ENCODE measurements at places on chromosomes 2 and 18.
A peak's percentile ranks its signal among the peaks of the same experiment; 100 is the strongest.

DNA sequence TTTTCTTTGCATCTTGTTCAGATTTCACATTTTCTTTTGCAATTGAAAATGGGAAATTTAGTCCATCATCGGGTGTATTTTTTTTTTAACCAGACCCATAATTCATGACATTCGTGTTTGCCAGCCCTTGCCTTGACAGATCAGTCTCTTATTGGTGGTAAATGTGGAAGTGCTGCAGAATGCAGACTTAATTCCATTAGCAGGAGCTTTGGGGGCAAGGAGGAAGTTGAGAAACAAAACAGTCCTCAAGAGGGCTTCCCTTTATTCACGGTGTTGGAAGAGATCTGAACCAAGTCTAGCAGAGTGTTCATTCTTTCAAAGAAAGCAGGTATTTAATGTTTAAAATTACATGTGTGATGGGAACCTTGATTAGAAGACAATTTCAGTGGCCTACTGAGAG lies 16.6 kb upstream of the RPE start:
- peaks cover 3% of the 10 kb centered on the region for H3K27me3 ChIP-seq
- H3K36me3 ChIP-seq, result no peaks in the 10 kb centered on the region
- H3K27ac ChIP-seq, result no peak overlapping the region
- no peak for DNase-seq
- H3K4me3 ChIP-seq, result no peak overlapping the region

DNA sequence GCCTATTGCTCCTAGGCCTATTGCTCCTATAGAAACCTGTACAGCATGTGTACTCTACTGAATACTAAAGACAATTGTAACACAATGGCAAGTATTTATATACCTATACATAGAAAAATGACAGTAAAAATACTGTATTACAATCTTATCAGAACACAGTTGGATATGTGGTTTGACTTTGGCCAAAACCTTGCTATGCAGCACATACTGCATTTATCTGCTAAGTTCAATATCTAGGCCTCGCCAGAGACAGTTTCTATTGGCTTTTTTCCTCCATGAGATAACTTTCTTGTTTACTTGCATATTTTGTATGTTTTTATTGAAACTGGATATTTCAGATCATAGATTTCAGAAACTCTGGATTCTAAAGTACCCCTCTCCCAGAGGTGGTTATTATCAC lies 19.3 kb upstream of the TMEM87B start:
- H3K27me3 ChIP-seq, result no peaks in the 10 kb centered on the region
- no peak for DNase-seq
- no peaks in the 10 kb centered on the region for H3K36me3 ChIP-seq

GRCh38 chr2:47309952-47310800 lies 92.8 kb upstream of the MSH2 start:
- H3K27me3 ChIP-seq, result no peaks in the 10 kb centered on the region
- H3K4me3 ChIP-seq, result no peak overlapping the region
- H3K27ac ChIP-seq, result peak overlapping the region; percentile 52
- no peaks in the 10 kb centered on the region for H3K36me3 ChIP-seq
- peaks cover 15% of the 10 kb centered on the region for H3K4me1 ChIP-seq

GRCh38 chr2:3189076-3189591 lies 188.5 kb downstream of the EIPR1 start:
- no peak overlapping the region for H3K27ac ChIP-seq
- H3K27me3 ChIP-seq, result no peaks in the 10 kb centered on the region
- peaks cover 85% of the 10 kb centered on the region for H3K36me3 ChIP-seq
- no peak overlapping the region for H3K4me3 ChIP-seq
- H3K4me1 ChIP-seq, result no peaks in the 10 kb centered on the region

DNA sequence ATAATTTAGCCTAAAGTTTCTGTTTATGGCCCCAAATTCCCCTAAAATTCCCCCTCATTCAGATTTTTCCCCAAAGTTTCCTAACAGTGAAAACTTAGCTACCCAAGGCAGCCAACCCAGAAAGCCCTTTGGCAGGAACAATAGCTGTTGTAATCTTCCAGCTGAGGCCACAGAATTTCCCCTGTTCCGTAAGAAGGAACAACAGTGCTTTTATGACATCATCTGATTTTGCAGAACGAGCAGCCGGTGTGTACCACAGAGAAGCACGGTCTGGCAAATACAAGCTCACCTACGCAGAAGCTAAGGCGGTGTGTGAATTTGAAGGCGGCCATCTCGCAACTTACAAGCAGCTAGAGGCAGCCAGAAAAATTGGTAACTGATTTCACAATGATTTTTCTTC lies 6.3 kb downstream of the TNFAIP6 start:
- H3K27me3 ChIP-seq, result no peaks in the 10 kb centered on the region
- H3K4me3 ChIP-seq, result no peak overlapping the region
- no peak overlapping the region for H3K27ac ChIP-seq
- no peaks in the 10 kb centered on the region for H3K4me1 ChIP-seq

DNA sequence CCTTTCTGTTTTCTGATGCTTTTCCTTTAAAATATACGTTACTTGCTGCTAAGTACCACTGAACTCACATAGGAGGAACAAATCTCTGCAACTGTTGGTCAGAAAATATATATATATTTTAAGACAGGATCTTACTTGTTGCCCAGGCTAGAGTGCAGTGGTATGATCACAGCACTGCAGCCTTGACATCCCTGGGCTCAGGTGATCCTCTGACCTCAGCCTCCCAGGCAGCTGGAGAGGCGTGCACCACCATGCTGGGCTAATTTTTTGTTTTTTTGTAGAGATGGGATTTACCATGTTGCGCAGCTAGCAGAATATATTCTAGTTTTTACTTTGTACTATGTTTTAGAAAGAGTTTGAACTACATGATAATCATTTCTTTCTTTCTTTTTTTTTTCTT lies 51.5 kb downstream of the EHBP1 start:
- H3K27me3 ChIP-seq, result no peaks in the 10 kb centered on the region
- no peak overlapping the region for H3K27ac ChIP-seq
- no peaks in the 10 kb centered on the region for H3K4me1 ChIP-seq
- H3K36me3 ChIP-seq, result no peaks in the 10 kb centered on the region

DNA sequence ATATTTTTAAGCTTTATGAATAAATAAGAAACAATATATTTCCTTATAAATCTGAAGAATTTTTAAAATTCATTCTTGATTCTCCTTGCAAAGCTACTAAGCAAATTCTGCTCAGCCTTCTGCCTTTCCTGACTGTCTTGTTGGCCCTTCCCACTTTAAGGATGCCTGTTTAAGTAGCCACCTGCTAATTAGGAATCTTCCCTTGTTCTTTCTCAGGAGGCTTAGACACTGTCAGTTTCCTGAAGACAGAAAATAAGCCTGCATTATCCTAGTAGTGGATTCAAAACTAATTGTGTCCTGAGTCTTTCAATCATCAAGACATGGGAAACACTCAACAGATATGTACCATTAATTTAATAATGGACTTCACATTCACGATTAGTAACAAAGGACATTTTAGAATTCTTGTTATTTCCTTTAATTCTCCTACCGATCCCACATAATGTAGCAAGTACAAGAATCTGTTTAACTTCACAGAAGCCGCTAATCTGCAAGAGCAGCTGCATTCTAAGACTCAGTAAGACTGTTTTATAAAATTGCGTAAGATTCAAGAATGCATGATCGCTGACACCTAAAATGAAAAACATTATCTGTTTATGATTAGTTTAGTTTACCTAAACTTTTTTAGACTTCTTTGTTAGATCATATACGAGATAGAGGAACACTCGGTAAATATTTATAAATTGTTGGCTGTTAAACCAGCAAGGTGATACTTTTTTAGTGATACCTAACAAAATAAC lies 445.4 kb upstream of the DSEL start:
- no peak overlapping the region for H3K27ac ChIP-seq
- no peaks in the 10 kb centered on the region for H3K4me1 ChIP-seq
- no peaks in the 10 kb centered on the region for H3K36me3 ChIP-seq
- no peaks in the 10 kb centered on the region for H3K27me3 ChIP-seq

DNA sequence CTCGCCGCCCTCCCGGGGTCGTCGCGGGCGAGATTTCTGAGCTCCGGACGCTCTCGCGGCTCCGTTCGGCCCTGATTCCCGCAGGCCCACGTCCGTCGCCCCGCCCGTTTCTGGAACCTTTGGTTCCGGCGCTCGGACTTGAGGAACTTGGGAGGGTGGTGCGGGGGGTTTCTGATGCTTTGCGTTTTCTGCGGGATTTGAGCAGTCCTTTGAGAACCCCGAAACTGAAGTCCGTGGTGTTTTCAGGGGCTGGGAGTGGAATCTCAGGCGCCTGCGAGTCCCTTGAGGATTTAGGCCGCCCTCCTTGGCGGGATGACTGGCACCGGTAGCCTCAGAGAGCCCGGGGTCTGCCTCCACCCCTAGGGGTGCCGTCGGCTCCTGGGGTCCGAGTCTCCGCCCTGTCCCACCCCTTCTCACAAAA lies 336 bp downstream of the THNSL2 start:
- DNase-seq, result no peak
- H3K4me1 ChIP-seq, result no peaks in the 10 kb centered on the region
- H3K27me3 ChIP-seq, result no peaks in the 10 kb centered on the region
- peak overlapping the region; percentile 67 for H3K4me3 ChIP-seq
- no peak overlapping the region for H3K27ac ChIP-seq
- no peaks in the 10 kb centered on the region for H3K36me3 ChIP-seq

DNA sequence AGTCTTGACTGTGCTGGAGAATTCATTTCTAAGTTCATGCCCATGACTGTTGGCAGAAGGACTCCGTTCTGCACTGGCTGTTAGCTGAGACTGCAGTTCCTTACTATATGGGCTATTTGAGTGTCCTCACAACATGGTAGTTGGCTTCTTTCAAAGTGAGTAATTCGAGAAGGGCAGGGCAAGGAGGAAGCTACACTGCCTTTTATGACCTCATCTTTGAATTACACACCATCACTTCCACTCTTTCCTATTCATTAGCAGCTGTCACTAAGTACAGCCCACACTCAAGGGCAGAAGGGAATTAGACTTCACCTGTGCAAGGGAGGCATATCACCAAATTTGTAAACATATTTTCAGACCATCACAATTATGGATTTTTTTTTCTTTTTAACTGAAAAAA lies 55.9 kb upstream of the EPAS1 start:
- no peak overlapping the region for H3K4me3 ChIP-seq
- peaks cover 5% of the 10 kb centered on the region for H3K4me1 ChIP-seq
- H3K27me3 ChIP-seq, result no peaks in the 10 kb centered on the region
- H3K27ac ChIP-seq, result no peak overlapping the region
- no peak for DNase-seq

- no peaks in the 10 kb centered on the region for H3K27me3 ChIP-seq
- no peak overlapping the region for H3K4me3 ChIP-seq
- no peak for DNase-seq
These were observed 11.6 kb upstream of the MRPL19 start for GRCh38 chr2:75634945-75635344.

GRCh38 chr18:79384834-79385233 lies 10.9 kb upstream of the NFATC1 start:
- no peak overlapping the region for H3K4me3 ChIP-seq
- no peaks in the 10 kb centered on the region for H3K36me3 ChIP-seq
- no peak overlapping the region for H3K27ac ChIP-seq
- no peak for DNase-seq
- H3K4me1 ChIP-seq, result peaks cover 10% of the 10 kb centered on the region

- H3K4me1 ChIP-seq, result peaks cover 8% of the 10 kb centered on the region
- no peaks in the 10 kb centered on the region for H3K27me3 ChIP-seq
- H3K27ac ChIP-seq, result peak within 1 kb of the TSS; percentile 65
- no peak for DNase-seq
- H3K36me3 ChIP-seq, result no peaks in the 10 kb centered on the region
These were observed at the start of gene NMUR1 for GRCh38 chr2:231530099-231531011. Gene NMUR1, minus strand, starts transcription at chr2:231530445. Its CDS starts 84 bp downstream, at chr2:231530361.

DNA sequence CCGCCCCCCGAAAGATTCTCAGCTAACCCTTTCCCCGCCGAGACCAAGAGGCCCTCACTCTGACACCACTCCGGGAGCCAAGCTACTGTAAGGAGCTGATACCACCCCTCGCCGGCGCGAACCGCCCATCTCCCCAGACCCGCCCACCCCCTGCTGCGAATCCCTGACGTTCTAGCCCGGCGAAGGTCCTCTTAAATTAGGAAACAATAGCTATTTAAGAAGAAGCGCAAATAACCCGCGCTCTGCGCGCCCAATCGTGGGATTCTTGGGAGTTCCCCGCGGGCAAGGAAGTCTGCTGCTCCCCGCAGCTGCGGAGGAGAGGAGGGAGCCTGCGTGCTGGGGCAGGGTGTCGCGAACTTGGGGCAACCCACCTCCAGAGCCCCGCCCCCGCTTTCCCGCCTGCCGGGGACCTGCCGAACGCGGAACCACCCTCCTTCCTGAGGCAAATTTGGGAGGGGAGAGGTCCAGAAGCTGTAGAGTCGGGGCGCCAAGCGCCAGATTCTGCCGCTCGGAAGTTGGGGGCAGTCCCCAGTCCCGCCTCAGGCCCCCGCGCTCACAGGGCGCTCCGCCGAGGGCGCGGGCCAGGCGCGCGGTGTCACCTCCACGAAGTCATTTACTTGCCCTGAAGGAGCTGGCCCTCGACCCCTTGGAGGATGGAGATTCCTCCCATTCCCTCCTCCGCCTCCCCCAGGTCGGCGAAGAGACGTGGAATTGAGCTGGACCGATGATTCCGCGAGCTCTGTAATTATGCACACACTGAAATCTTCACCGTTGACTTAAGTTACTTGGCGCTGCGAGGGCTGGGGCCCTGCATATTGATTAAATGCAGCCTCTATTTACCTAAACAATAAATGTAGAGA lies 8.4 kb upstream of the SP9 start:
- peak overlapping the region; percentile 46 for H3K4me3 ChIP-seq
- peaks cover 49% of the 10 kb centered on the region for H3K27me3 ChIP-seq

DNA sequence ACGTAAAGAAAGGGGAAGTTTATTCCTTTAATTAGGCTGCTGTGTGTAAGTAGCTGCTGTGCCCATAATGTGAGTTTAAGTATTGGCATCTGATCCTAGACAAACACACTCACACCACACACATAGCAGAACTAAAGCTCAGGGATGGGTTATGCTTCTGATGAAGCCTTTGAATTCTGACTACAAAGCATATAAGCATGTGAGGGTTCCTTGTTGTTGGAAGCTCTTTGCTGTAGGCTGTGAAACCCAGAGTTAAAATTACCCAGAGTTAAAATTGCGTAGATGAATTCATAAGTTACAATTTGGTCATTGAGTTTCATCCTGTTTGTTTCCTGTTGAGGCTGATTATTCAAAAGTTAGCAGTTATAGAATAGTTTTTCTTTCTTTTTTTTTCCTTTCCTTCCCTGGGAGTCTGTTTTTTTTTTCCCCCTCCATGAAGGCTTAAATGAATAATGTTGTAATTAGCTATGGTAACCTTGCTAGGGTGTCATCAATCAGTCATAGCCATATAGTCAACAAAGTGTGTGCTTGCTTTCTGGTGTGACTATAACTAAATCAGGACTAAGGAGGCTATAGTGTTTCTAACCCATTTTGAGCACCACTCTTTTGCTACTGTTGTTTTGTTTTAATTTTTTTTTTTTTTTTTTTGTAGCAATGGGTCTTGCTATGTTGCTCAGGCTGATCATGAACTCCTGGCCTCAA lies 426.1 kb downstream of the PARD3B start:
- H3K4me3 ChIP-seq, result no peak overlapping the region
- DNase-seq, result no peak
- H3K27ac ChIP-seq, result no peak overlapping the region
- H3K4me1 ChIP-seq, result peaks cover 5% of the 10 kb centered on the region
- no peaks in the 10 kb centered on the region for H3K36me3 ChIP-seq
